ENCODE measurements at places on chromosomes 11 and 22.

GRCh38 chr22:24459911-24460310, 32.5 kb downstream of the ADORA2A start:
- no peak for DNase-seq

GRCh38 chr22:29183971-29184848, 21.5 kb upstream of the EMID1 start:
- no peak for DNase-seq

DNA sequence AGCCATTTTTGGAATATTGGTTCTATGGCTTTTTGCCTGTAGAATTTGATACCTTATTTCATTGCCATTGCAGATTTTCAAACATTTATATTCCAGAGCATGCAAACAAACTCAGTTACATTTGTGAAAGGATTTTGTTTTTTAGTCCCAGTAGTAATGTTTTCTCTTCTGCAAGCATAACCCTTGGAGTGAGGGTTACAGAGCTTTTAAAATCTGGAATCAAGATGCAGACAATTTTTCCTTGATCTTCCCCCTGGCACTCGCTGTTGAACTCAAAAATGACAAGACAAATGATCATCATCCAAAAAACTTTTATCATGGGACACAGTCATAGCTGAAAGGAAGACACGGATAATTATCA, 20.8 kb downstream of the BBOX1 start:
- no peak for DNase-seq

GRCh38 chr11:78216021-78216420, 27.3 kb downstream of the USP35 start:
- DNase-seq: no peak

- DNase-seq: no peak
Measured at GRCh38 chr11:12723421-12724300, 49.4 kb downstream of the TEAD1 start.

Data from D721Med (cell line).